ENCODE measurements at places on chromosomes 2 and 18.

GRCh38 chr18:59379772-59380522, 20.9 kb upstream of the LMAN1 start:
- DNase-seq, result no peak

DNA sequence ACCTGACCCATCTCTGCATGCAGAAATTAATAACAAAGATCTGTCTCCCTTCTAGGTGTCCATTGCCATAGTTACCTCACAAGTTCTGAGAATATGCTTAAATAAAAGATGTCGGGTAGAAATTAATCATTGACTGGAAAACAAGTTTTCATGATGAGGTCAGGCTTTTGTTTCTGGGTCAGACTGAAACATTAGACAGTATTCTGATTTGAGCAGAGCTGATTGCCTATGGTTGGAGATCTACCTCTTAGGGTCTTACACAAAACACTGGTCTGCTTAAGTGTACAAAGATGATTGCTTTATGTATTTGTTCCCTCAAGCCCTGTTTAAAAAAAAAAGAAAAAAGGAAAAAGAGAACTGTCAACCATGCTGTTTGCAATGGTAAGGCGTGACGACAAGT, 956.4 kb downstream of the CPS1 start:
- DNase-seq, result no peak

GRCh38 chr2:36432479-36432878, 76.9 kb downstream of the CRIM1 start:
- no peak for DNase-seq

- DNase-seq, result no peak
Observed at GRCh38 chr2:23107327-23107941, 277.5 kb upstream of the KLHL29 start.

- DNase-seq, result no peak
Observed at GRCh38 chr2:197673606-197674005, 1.8 kb downstream of the RFTN2 start.

DNA sequence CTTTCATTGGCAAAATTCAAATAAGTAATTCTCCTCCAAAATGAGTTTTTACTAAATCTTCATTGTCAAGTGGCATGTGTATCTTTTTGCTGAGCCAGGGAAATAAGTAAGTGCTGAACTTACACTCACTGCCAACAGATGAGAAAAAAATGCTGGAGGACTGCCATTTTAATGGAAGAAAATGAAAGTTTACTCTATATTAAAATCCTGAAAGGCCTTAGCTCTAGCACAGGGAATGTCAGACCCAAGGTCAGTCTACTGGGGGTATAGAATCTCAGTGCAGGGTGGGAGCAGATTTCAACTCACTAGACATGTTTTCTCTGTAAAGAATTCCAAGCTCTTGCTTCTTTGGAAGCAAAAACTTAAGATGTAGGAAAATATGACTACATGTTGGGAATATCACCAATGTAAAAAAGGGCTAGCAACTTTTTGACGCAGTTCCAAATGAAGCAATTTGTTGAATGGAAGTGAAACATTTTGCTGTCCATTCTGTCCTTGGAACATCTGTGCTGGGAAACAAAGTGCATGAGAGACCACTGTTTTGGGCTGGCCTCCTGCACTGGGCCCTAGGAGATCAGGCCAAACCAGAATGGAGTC, 127.0 kb downstream of the ST6GAL2 start:
- no peak for DNase-seq

GRCh38 chr2:132426656-132427055, 10.1 kb downstream of the GPR39 start:
- DNase-seq, result no peak

DNA sequence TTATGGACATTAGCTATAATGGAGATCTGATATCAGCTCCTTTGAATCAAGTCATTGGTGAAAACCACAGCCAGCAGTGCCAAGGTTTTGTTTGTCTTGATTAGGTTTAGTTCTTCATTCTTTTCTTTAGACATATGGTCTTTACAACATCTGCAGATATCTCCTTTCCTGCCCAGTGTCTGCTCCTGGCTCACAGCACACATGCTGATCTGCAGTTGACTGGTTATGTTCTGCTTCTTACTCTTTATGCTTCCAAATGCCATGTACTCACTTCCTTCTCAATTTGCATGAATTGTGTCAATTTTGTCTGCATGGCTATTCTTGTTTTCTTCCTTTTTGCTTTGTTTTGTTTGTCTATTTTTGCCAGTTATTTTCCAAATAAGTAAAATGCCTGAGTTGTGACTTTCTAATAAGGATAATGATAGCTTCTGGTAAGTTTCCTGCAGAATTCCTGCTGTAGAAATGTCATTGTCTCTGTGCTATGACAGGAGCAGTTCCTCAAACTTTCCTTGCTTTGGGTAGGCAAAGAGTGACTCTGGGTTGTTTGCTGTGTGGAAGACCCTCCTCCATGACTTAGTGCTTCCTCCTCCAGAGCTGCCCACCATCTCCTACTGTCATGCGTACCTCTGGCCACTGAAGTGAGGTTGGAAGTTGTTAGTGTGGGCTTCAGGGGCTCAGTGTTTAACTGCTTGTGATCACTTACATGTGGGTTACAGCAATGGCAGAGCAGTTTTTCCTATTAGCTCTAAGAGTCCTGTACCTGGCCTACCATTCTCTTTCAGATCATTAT, 8.2 kb downstream of the ARHGAP25 start:
- DNase-seq, result no peak

DNA sequence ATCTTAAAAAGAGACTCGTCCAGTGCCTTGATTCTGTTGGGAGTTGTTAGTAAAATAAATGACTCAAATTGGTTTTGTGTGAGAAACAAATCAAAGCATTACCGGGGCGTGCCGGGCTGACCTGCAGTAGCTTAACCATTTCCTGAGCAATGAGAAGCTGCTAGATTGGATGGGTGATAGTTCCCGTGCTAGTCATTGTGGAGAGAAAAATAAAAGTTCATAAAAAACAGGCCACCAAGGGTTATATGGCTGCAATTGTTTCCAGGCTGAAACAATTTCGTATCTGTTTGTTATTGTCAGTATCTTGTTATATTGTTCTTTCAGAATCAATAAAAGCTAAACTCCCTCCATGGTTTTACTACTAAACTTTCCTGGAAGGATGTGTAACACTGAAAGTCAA, 314.4 kb downstream of the MTX2 start:
- no peak for DNase-seq

GRCh38 chr2:156077041-156077742, 255.3 kb downstream of the NR4A2 start:
- DNase-seq, result no peak

DNA sequence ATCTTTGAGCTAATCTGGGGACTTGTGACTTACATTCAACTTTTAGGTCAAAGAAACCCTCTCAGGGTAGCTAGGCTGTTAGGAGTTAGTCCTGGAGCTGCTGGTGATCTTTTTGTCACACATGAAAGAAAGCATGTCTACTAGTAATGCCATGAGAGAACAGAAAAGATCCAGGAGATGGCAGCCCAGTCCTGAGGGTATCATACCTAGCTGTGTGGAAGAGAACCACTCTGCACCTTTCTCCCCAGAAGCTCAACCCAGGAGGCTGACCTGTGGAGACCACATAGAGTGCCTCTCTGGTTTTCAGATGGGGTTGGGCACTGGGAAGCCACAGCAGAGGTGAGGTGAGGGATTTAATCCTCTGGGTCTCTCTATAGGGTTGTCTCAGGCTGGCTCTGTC, 460.2 kb upstream of the UBE2E3 start:
- no peak for DNase-seq

DNA sequence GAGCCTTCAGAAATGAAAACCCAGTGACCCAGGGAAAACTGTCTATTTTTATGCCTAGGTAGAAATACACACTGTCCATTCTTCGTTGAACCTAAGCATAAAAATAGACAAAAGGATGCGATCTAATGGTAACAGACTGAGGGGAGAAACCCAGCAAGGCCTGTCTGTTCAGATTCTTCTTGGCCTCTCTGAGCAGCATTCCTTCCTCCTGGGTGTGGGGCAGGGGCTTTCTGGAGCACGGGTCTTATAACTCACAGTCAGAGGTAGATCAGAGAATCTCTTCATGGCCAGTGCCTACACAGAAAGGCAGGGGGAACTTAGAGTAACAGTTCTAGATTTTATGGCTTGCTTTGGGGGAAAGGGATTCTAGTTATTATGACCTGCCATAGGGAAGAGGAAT, 56.0 kb downstream of the PKDCC start:
- no peak for DNase-seq

GRCh38 chr18:61497422-61497821, 164.2 kb downstream of the CDH20 start:
- no peak for DNase-seq

- DNase-seq, result no peak
Observed at GRCh38 chr2:10256515-10257031, 46.1 kb upstream of the HPCAL1 start.

GRCh38 chr2:75807992-75808391, 97.3 kb upstream of the GCFC2 start:
- no peak for DNase-seq

DNA sequence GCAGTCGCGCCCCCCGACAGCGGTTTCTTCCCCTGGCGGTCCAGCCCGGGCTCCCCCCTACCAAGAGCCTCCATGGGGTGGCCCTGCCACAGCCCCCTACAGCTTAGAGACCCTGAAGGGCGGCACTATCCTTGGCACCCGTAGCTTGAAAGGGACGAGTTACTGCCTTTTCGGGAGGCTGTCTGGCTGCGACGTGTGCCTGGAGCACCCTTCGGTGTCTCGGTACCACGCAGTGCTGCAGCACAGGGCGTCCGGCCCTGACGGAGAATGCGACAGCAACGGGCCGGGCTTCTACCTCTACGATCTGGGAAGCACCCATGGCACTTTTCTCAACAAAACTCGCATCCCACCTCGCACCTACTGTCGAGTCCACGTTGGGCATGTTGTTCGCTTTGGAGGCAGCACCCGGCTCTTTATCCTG, 475 bp downstream of the SLC4A1AP start:
- DNase-seq, result no peak

DNA sequence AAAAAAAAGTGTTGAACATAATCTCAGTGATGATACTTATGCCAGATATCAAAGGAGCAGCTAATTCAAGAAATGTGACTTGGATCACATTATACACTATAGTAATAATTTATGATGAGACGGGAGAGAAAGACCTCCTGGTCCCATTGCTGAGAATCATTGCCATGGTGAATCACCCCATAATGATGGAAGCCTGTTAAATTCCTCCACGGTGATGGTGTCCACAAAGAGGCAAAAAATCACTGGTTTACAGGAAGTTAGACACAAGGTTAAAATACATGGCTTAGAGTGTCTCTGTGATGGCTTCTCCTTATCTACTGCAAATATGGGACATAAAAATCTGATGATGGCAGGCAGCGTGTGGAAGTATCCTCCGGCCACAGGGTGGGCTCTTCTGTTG, 210.0 kb downstream of the CDH2 start:
- DNase-seq, result no peak

DNA sequence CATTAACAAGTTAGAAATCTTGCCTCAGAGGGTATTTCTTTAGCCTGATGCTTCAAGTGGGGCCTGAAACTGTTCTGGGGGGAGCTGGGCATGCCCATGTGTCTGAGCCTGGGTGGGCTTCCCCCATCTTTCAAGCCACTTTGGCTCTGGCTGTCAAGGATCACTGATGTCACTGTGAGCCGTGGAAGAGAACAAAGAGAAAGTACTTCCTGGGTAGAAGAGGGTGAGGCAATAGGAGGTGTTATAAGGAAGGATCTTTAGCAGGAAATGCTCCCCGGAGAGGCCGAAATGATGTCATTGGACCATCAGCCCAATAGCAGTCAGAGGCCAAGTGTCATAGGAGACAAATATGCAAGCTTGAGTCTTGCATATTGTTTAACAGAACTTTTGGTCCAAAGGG, 228.4 kb upstream of the MEX3C start:
- DNase-seq, result no peak

- peak; percentile 27 for DNase-seq
Observed at GRCh38 chr2:144390424-144391020, 129.4 kb downstream of the ZEB2 start.

GRCh38 chr18:79469751-79470505, 74.2 kb downstream of the NFATC1 start:
- DNase-seq, result no peak

- no peak for DNase-seq
Observed at GRCh38 chr2:172293952-172294351, 133.4 kb upstream of the ITGA6 start.

DNA sequence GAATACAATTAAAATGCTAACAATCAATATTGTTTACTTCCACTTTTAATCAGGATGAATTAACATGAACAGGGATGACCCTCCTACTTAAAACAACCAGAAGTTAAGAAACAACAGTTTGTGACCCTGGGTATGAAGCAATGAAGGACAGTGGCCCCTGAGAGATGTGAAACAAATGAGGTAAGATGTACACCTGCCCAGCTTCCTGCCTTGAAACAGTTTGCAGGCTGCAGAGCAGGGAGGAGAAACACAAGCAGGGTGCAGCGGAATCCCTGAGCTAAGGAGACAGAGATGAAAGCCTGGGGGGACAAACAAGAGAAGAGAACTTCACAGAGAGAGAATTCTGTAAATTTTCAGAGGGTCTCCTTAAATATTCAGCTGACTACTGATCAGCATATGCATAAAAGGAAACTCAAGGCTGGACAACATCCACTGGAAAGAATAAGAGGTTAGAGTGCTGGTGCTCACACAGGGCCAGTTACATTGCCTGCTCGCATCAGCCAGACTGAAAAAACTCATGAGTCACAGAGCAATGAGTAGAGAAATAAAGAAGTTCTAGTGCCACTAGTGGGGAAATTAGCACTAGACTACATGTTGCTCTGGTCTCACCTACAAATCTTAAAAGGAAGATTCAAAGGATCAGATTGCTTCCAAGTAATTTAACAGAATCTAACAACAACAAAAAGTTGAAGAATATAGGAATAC, 106.4 kb downstream of the PID1 start:
- DNase-seq, result no peak

- no peak for DNase-seq
Observed at GRCh38 chr2:120481446-120482194, 135.7 kb downstream of the INHBB start.

DNA sequence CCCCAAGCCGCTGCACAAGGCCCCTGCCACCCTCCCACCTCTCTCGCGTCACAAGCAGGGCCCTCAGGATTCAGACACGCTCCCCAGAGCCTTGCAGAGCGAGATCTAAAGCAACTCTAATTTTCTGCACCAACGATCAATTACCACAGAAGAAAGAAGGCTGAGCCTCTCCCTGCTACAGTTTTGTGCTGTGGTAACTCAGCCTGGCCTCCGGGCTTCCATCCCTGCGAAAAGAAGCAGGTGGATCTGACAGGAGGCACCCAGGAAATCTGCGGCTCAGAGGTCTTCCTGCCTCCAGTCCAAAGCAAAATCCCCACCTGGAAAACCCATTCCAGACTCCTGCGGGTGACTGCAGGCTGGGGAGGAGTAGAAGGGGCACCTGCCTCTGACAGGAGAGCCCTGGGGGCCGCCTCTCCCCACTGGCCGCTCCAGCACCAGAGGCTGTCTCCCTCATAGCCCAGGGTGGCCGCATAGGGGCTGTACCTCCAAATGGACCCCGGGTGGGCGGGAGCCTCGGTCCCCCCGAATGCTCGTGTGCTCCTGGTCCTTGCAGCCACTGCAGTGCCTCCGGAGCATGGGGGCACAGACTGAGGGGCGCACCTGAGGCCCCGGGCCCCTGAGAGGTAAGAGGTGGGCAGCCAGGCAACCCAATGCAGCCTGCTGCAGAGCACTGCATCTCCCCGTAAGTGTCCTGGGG, 31.0 kb downstream of the PXDN start:
- no peak for DNase-seq

- DNase-seq, result no peak
Observed at GRCh38 chr18:68152770-68153169, 562.1 kb downstream of the TMX3 start.
